CD4-positive, alpha-beta T cell treated with Interleukin-10 for 1 hour (primary cell): ENCODE measurements at places on chromosomes 3 and 15.

DNA sequence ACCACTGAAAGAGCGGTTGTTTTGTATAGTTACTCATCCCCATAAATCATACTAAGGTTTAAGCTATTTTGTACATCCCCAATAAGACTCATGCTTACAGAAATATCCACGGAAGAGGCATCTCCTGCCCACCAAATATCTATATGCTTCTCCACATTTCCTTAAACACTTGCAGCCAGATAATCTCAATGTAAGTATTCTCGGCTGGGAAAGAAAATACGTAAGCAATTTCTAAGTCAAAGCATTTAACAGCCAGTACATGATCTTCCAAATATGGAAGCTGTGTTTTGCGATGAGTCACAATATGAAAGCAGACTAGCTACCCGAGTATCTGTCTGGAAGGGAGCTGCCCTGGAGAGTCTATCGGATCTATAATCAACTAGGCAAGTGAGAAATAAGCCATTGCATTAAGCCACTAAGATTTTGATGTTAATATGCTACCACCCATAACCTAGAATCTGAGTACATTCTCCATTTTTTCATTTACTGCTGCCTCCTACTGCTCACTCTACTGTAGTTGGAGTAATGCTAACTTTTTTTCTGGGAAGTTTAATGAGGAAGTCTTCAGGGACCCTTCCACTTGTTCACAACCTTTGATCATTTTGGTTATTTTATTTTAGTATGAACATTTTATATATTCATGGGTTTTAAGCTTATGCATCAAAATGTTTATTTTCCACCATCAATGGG, 26.9 kb upstream of the ZMAT3 start:
- DNase-seq = no peak

- no peak for DNase-seq
These were observed 75.5 kb upstream of the CBLB start for GRCh38 chr3:105944276-105944675.

DNA sequence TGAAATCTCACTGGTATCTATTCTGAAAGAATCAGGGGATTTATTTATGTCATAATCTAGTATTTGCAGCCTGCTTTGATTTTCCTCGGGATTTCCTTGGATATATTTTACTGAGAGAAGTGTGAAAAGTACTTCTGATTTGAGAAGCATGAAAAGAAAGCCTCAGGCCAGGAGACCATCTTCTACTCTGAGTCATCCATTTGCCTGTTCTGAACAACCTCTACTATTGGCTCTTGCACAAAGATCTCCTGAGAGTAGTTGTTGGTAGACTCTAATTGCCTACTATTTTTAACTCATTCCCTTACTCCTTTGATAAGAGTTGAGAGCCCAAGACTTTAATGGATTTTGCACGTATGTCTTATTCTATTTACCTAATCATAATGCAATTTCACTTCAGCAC, 318.9 kb downstream of the BCHE start:
- DNase-seq = no peak

GRCh38 chr3:145448436-145448835, 712.5 kb downstream of the PLOD2 start:
- DNase-seq = no peak
